ENCODE measurements at places on chromosomes 11 and 22.

GRCh38 chr11:394858-395655 is 1.0 kb downstream of the PKP3 start:
- peaks cover 26% of the 10 kb centered on the region for H3K36me3 ChIP-seq
- DNase-seq: no peak
- H3K4me1 ChIP-seq: peaks cover 19% of the 10 kb centered on the region
- H3K27me3 ChIP-seq: no peaks in the 10 kb centered on the region
- peak overlapping the region; percentile 98 for H3K27ac ChIP-seq

DNA sequence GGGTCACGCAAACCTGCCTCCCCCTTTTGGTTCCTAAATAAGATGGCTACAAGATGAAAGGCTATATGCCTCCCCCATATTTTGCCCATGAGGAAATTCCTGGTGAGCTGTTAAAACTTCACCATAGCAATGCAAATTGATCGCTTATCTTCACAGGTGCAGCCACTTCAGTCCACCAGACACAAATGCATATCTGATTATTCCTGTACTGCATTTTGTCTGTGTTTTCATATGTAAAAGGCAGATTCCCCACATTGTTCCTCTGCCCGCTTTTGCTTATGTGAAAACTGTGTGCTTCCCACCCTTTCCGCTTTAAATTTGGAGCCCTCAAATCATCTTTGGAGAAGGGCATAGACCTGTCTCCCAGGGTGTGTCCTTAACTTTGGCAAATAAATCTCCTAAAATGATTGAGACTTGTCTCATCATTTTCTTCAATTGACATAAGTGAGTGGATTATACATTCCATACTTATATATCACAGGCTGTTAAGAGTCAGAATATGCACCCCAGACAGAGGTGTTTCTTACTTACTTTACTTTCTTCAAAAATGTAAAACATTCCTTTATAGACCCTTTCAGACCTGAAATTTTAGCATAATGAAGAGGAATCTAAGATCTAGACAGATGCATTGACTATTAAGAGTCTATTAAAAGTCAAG is 116.4 kb downstream of the CASP12 start:
- DNase-seq: peak; percentile 29
- H3K36me3 ChIP-seq: no peaks in the 10 kb centered on the region
- H3K27ac ChIP-seq: no peak overlapping the region
- no peak overlapping the region for H3K4me3 ChIP-seq
- no peaks in the 10 kb centered on the region for H3K27me3 ChIP-seq

DNA sequence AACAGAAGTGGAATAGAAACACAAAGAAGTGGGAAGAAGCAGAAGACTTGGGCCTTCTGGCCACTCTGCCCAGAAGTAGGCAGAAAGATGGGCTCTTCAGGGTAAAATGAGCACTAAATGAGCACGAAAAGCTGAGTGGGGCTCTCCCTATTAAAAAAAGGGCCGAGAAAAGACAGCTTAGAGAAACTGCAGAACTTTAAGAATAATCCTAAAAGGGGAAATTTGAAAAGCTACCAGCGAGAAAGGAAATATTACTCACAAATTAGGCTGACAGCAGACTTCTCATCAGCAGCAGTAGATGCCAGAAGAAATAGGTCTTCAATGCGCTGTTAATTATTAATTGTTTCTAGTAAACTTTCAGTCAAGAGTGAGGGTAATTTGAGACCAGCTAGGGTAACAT is 78.2 kb downstream of the UVRAG start:
- H3K27me3 ChIP-seq: no peaks in the 10 kb centered on the region
- no peak overlapping the region for H3K27ac ChIP-seq
- no peak overlapping the region for H3K4me3 ChIP-seq
- H3K36me3 ChIP-seq: peaks cover 5% of the 10 kb centered on the region
- H3K4me1 ChIP-seq: no peaks in the 10 kb centered on the region

DNA sequence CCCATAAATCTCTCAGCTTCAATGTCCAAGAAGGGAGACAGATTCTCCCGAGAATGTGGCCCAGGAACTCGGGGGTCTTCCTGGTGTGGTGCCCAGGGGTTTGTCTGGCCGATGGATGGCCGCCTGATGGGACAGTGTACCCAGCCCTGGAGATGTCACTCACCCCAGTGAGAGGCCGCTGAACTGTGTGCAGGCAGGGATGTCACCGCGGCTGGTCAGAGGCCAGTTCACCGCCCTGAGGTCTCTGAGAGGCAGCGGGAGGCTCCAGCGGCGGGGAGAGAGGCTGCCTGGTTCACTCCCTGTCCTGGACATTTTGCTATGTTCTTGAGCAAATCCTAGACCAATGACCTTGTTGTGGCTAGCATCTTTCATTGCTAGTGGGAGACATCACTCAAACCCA is 1349.5 kb downstream of the BRD1 start:
- H3K36me3 ChIP-seq: no peaks in the 10 kb centered on the region
- DNase-seq: no peak
- no peak overlapping the region for H3K27ac ChIP-seq
- no peaks in the 10 kb centered on the region for H3K4me1 ChIP-seq
- H3K4me3 ChIP-seq: no peak overlapping the region
- H3K27me3 ChIP-seq: no peaks in the 10 kb centered on the region

GRCh38 chr11:118462178-118462577 is 25.9 kb downstream of the KMT2A start:
- 0 out of 2 replicates have a peak, but pooled peaks cover 4% of the 10 kb centered on the region for H3K36me3 ChIP-seq
- no peaks in the 10 kb centered on the region for H3K4me1 ChIP-seq
- no peak overlapping the region for H3K27ac ChIP-seq
- H3K27me3 ChIP-seq: no peaks in the 10 kb centered on the region
- DNase-seq: no peak
